Progenitor cell of endocrine pancreas (in vitro differentiated cells): ENCODE measurements at places on chromosomes 1 and 21.

DNA sequence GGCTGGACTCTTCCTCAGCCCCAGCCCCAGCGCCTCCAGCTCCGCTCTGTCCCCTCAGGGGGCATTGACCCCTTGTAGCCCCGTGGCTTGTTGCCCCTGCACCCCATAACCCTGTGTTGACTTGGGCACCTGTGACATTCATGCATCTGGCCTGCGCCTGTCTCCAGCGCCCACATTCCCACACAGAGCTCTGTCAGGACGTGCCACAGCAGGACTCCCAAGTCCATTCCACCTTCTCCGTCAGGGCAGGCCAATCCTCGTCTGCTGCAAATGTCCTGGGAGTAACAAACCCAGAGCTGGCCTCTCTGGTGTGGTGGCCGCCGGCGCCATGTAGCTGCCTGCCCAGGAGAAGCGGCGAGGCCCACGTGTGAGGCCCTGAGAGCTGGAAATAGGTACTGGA is 60.6 kb downstream of the AGPAT3 start:
- DNase-seq: no peak

GRCh38 chr21:42782723-42783242 is 96.6 kb downstream of the WDR4 start:
- DNase-seq: no peak

DNA sequence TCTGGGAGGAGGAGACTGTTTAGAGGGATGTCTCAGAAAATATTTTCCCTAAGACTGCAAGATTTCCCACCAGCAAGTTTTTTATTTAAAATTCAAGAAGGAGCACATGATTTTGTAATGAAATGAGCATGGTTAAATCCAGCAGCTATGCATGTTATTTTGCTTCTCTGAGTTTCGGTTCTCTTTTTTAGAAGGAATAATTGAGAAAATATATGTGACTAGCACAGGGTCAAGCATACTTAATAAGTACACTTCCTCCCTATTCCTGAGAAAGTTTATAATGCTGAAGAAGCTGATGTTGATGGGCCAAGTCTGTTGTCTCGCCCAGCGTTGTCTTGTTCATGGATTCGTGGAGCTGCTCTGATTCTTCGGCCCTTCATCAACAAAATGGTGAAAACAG is 51.2 kb downstream of the EXO1 start:
- DNase-seq: no peak

DNA sequence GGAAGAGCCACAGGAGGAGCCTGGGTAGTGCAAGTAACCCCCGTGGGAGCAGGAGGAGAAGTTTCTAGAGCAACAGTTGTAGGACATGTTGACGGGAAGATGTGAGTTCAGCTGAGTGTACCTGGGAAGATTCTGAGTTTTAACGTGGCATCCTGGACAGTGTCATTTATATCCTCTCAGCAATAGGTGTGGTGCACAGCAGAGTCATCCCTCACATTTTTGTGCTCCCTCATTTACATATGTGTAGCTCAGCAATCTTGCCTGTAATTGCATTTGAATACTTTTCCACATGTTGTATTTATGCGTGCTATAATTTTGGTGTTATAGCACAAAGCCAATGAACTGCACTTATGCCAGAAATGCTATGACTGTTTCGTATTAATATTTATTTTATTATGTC is at the start of gene KRTAP13-3:
KRTAP13-3 (minus strand) TSS at position 101 of the 400 bp plus-strand sequence; CDS start at position 87, 14 bp downstream.
- DNase-seq: no peak

- DNase-seq: no peak
Observed at GRCh38 chr1:29674627-29675326, 438.5 kb downstream of the PTPRU start.

DNA sequence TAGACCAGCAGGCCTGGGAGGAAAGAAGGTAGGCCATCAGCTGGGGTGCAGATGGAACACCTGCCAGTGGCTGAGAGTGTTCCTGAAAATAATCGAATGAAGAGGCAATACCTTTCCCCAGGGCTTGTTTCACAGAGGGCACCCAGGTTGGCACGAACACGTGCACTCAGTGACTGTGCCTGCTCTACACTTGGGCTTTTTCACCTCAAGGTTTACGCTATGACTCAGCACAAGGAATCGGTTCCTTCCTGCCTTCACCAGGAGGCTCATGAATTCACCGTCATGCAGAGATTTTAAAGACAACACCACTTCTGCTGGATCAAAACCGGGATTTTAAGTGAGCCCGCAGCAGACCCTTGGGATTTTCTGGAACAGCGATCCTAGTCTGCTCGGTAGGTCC is 118.5 kb upstream of the ADAR start:
- no peak for DNase-seq

DNA sequence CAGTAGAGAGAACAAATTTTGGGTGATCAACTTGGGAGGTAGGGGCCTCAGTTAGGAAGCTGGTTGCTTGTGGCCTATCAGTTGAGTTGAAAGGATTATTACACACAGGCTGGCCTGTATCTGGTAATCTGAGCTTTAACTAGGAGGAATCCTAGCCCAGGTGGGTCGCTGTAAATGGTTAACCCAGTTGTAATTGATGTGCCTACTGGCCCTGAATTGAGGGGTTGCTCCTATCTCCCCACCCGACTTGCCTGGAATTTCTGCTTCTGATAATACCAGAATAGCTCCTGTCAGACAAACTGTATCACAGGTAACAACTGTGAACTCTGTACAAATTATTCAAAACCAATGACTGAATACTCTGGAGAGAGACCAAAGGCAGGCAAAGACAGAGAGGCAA is 210.4 kb upstream of the RUNX1 start:
- DNase-seq: no peak

- no peak for DNase-seq
Observed at GRCh38 chr1:89972024-89972423, 22.9 kb upstream of the ZNF326 start.

GRCh38 chr1:18673976-18674375 is 43.3 kb downstream of the PAX7 start:
- no peak for DNase-seq

DNA sequence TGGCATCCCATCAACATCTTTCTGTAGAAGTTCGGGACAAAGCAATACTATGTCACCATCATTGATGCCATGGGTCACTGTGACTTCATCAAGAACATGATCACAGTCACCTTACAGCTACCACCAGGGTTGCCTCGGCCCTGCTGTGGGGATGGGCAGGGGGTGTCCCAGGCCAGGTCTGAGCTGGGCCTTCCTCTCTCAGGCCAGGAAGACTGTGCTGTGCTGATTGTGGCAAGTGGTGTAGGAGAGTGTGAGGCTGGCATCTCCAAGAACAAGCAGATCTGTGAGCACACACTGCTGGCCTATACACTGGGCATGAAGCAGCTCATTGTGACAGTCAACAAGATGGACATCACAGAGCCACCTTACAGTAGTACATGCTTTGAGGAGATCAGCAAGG is 20.9 kb upstream of the RPL11 start:
- no peak for DNase-seq

- DNase-seq: no peak
Observed at GRCh38 chr1:180670681-180671080, 38.9 kb downstream of the XPR1 start.

DNA sequence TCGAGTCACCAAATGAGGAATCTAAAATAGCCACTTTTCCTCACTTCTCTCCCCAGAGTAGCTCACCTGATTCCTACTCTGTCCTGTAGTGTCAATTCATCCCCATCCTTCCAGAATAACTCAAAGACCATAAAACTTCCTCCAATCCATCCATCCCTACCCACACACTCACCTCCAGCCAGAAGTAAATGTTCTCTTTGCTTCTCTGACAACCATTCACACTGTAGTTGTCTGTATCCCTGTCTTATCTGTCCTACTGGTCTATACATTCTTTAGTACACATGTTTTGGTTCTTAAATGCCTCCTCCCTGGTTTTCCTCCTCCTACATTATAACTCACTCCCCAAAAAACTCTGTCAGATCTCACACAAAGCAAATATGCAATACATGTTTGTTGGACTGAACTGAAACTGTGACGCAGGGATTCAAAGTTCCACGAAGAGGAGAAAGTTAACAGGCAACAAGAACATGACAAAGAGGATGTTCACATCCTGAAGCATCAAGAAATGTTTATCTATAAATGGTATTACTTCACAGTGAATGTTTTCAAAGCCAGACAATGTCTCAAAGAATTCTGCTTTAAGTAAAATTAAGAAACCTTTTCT is 11.0 kb downstream of the TP53BP2 start:
- no peak for DNase-seq

GRCh38 chr1:167824163-167824794 is 89.7 kb downstream of the ADCY10 start:
- no peak for DNase-seq

- DNase-seq: no peak
Observed at GRCh38 chr21:42195378-42196031, 23.4 kb upstream of the ABCG1 start.

- DNase-seq: no peak
Observed at GRCh38 chr1:106608841-106609240, 447.6 kb upstream of the PRMT6 start.

DNA sequence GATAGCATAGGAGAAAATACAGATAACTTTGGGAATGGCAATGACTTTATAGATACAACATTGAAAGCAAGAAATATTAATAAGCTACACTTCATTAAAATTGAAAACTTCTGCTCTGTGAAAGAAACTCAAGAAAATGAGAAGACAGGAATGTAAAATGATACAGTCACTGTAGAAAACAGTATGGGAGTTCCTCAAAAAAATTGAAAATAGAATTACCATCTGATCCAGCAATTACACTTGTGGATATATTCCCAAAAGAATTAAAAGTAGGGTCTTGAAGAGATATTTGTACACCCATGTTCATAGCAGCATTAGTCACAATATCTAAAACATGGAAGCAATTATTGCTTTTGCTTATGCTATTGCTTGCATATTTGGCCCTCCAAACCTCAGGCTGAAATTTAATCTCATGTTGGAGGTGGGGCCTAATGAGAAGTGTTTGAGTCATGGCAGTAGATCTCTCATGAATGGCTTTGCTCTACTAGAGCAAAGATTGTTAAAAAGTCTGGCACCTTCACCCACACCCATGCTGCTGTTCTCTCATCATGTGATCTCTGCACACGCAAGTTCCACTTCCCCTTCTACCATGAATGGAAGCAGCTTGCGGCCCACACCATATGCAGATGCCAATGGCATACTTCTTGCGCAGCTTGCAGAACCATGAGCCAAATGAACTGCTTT is 15.3 kb upstream of the AHCYL1 start:
- no peak for DNase-seq

DNA sequence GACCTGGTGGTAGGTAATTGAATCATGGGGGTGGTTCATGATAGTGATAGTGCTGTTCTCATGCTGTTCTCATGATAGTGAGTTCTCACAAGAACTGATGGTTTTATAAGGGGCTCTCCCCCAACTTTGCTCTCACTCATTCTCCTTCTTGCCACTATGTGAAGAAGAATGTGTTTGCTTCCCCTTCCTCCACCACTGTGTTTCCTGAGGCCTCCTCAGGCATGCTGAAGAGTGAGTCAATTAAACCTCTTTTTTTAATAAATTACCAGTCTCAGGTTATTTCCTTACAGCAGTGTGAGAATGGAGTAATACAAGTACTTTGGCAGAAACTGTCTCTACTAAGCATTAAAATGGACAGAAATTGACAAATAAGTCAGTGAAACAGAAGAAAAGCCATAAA is 21.6 kb downstream of the RAB3GAP2 start:
- DNase-seq: no peak

DNA sequence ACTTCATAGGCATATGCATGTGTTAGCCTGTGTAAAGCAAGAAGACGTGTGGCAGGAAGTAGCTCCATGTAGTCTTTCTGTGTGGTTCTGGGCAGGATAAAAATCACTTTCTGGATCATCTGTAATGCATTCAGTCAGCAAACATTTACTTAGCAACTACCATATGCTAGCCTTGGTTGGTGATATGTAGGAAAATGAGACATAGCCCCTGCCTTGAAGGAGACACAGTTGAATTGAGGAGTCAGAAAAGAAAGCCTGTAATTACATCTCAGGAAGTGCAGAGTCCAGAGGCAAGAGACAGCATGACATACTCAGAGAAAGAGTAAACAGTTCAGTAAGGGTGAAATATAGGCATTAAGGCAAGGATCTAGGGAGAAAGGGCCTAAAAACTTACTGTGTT is 38.5 kb downstream of the DAB1 start:
- no peak for DNase-seq

DNA sequence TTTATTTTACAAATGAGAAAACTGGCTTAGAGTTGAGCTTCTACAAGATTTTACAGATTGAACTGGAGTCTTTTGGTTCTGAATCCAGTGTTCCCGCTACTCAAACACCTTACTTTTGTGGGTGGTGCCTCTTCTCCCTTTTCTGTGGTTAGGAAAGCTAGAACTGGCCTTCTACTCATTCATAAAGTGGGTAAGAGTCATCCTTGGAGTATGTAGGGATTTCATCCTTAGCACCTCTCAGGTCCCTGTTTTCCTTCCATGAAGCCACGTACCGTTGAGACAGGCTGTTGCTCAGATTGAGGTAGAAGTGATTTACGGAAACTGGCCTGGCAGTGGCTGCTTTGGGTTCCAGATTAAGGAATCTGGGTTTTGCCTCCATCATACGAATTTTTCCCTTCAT is 35.8 kb downstream of the WNT4 start:
- DNase-seq: no peak

- no peak for DNase-seq
Observed at GRCh38 chr1:112196008-112196588, 199.9 kb upstream of the CTTNBP2NL start.

- no peak for DNase-seq
Observed at GRCh38 chr1:207647671-207648333, 2.9 kb downstream of the CR1L start.

DNA sequence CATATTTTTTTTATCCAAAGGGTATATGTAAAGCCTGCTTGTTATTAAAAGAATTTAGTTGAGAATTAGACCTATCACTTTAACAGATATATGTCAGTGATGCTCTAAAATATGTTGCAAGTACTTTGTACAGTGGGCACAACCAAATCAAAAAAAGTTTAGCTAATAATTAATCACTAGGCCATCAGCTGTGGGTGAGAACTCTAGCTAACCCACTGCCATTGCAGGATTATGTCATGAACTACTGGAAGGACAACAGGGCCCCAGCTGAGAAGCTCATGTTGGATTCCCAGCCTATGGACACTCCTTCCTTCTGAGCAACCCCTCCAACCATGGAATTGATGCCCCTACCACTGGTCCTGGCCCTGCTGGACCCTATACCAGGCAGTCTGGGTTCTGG is 6.8 kb upstream of the CHIA start:
- no peak for DNase-seq

DNA sequence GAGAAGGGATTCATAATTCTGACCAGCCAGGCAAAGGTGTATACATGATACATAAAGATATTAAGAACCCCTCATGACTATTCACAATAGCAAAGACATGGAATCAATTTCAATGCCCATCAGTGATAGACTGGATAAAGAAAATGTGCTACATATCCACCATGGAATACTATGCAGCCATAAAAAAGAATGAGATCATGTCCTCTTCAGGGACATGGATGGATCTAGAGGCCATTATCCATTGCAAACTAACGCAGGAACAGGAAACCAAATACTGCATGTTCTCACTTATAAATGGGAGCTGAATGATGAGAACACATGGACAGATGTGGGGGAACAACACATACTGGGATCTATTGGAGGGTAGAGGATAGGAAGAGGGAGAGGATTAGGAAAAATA is 21.4 kb downstream of the CR1L start:
- no peak for DNase-seq

DNA sequence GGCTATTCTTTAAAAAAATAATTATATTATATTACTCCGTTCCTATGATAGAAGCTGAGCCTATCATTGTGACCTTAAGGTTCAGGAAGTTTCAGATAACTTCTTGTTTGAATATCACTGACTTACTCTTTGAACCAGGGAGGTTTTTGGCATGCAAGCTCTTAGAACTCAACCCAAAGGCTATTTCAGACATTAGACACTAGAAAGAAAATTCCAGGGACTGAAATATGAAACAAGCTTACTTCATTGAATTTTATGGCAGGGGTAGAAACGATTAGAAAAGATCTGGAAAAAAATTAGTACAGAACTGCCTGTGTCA is 159.6 kb downstream of the DENND1B start:
- no peak for DNase-seq
